ENCODE measurements at places on chromosomes 1 and 21.

DNA sequence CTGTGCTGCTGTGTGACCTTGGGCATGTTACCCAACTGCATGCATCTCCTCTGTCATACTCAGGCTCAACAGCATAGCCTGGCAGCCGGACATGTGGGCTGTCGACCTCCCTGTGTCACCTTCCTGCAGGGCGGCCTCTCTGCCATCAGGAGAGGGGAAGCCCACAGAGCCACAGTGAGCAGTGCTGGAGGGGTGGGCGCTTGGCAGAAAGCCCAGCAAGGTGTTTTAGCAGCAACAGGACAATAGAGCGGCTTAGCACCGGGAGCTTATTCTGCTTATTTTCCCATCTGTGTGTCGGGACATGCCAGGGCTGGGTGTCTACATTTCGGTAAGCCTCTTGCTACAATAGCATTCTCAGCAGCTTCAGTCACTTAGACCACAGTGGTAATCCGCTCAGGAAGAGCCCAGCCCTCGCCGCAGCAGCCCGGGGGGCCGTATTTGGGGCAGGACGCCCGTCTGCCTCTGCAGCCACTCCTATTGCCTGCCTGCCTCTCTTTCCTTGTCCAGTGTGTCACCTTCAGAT lies 22.8 kb upstream of the CDK18 start:
- DNase-seq, result peak; percentile 42

DNA sequence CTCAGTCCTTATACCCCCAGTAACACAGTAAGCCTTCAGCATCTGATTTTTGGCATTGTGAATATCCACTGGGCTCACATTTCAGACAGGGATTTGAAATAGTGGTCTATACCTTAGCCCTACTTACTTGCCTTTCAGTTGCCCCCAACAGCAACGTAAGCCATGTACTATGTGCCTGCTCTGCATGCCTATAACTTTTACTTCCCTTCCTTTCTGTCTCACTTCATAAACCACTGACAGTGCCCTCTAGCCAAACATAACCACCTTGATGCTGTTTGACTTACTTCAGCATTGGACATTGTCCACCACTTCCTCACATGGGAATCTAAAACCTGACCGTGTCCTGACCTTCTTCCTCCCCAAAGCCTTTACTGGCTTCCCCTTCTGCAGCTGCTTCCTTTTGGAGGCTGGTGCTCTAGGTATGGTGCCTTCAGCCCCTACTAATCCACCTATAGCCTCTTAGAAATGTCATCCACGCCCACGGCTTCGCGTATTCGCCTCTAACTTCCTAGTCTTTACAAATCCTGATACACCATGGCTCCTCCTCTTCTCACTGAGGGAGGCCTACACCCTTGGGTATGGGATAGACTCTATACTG lies 3.6 kb upstream of the ZNF672 start:
- no peak for DNase-seq

- DNase-seq, result no peak
Observed at GRCh38 chr21:28516021-28516420, 476.7 kb downstream of the LTN1 start.

GRCh38 chr1:244273845-244274619 lies 177.7 kb downstream of the ADSS2 start:
- DNase-seq, result no peak

DNA sequence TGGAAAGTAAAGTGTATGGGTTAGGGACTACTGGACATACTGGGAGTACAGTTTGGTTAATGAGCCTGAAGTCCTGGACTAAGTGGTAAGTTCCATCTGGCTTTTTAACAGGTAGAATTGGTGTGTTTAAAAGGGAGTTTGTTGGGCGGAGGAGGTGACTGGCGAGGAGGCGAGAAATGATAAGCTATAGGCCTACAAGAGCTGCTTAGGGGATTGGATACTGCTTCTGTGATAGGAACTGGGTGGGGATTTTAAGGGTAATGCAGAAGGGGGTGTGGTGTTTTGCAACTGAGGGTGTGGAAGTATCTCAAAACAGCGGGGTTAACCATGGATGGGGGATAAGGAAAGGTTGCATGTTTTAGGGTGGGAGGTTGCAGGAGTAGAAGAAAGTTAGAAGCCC lies 3.5 kb downstream of the ERVH48-1 start:
- DNase-seq, result no peak

DNA sequence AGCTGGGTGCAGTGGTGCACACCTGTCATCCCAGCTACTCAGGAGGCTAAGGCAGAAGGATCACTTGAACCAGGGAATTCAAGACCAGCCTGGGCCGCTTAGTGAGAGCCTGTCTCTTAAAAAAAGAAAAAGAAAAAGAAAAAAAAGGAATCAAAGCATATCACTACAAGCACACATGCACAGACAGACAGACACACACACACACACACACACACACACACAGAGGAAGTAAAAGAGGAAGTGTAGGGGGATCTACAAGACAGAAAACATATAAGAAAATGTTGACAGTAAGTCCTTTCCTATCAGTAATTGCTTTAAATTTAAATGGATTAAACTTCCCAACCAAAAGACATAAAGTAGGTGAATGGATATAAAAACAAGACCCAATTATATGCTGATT lies 180.3 kb downstream of the FAF1 start:
- DNase-seq, result no peak

GRCh38 chr1:111594306-111594693 lies 25.3 kb upstream of the RAP1A start:
- DNase-seq, result no peak

GRCh38 chr1:231903586-231904081 lies 277.0 kb downstream of the DISC1 start:
- DNase-seq, result no peak

- no peak for DNase-seq
Observed at GRCh38 chr1:153842006-153842471, 66.8 kb downstream of the SLC27A3 start.

- no peak for DNase-seq
Observed at GRCh38 chr1:83101406-83101805, 897.5 kb downstream of the TTLL7 start.

- DNase-seq, result no peak
Observed at GRCh38 chr21:39121600-39122355, 61.5 kb downstream of the PSMG1 start.

DNA sequence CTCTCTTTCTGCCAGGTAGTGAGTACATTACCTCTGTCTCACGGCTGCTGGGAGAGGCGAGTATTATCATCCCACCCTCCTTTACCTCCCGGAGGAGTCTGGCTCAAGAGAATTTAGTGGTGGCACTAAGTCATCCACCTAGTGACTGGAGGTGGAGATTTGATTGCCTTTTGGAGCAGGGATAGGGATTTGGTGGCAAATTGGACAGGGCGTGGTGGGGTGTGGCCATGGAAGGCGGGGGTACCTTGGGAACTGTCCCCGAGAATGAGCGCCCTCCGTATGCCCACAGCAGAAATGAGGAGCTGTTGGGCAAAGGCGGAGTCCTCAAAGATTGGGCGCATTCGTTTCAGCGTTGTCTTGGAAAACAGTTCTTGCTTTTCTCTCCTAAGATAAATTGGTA lies 32.1 kb upstream of the HMGN1 start:
- no peak for DNase-seq

DNA sequence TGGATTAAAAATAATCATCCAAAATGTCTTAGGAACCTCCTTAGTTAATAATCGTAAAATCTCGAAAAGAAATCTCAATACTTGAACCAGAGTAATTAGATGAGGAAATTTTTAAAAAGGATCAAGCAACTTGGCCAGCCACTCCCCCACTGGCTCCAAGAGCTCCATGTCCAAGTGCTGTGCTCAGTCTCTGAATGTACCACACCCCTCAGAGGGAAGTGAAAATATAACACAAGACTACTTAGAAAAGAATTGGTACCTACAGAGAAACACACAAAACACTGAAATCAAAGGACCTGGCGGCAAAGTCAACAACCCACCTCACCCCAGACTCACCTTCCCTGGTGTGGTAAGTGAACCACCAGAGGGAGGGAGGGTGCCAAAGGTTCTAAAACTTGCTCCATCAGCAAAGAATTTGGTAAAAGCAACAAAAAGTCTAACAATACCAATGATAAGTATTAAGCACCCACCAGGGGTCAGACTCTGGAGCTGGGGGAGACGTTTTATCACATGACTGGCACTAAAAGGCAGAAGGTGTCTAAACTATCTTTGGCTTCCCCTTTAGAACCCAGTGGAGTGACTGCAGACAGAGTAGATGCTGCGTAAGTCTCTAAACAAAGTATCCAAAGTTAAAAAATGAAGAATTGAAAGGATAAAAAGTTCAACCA lies 14.0 kb downstream of the LBR start:
- DNase-seq, result no peak

DNA sequence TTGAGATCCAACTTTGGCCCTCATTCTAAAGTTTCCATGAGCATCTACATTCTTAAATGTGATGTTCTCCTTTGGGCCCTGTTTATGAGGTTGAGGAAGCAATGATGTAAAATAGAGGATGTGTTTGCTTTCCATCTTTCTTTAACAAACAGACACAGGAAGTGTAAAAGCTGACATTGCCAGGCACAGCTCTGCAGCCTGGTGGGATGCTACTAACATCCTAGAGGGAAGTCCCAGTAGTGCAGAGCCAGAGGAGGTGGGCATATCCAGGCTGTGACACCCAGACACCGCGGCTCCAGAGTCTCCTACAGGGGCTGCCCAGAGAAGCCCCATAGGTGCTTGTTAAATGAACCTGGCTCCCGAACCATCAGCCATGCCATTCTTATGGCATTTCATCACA lies 16.2 kb downstream of the OLFML2B start:
- no peak for DNase-seq

DNA sequence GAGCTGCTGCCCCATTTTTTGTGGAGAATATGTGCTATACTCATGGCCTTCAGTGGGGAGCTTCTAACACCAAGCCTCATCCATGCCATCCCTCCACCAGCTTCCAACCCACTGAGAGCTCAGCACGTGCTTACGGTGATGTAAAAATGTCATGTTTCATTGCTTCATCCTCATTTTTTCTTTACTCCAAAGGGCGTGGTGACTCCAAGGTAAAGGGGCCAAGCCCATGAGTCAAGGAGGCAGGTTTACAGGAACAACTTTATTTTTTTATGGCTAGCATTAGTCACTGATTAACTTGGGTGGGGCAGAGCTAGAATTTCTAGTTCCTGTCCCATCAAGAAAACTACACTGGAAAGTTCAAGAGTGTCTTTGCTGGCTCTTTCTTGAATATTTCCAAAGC lies at the start of gene C1orf226:
Gene C1orf226, plus strand, starts transcription at position 346 of the 400 bp plus-strand sequence. CDS start 174 bp downstream, outside the sequence.
- no peak for DNase-seq

DNA sequence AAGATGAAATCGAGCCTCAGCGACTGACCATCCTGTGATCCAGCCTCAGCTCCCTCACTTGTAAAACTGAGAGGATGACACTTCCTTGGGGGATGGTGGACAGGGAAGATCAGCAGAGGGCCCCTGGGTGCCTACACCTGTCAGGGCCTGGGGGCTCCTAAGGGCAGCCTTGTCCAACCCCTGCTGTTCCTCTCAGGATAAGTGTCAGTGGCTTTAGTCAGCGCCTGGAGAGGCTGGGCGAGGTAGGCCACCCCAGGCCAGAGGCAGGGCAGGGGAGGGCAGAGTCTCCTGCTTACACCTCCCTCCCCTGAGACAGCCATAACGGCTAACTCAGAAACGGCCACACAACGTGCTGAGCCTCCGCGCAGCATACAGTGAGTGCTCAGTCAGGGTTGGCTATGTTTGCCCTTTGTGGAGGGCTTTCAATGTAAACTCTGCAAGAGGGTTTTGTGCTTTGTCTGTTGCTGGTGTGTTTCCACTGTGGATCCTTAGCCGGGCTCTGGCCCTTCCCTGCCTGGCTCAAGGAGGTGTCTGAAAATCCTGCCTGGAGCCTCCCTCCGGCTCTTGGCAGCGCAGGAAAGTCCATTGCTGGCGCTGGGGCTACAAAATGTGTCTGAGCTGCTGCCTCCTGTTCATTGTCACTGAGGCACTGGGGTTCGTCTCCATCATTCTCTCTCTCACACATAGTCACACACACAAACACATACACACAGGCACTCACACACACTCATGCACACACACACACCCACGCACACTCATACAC lies 588.4 kb downstream of the PTPRU start:
- DNase-seq, result no peak

- no peak for DNase-seq
Observed at GRCh38 chr21:35274090-35274489, 225.0 kb upstream of the RUNX1 start.

DNA sequence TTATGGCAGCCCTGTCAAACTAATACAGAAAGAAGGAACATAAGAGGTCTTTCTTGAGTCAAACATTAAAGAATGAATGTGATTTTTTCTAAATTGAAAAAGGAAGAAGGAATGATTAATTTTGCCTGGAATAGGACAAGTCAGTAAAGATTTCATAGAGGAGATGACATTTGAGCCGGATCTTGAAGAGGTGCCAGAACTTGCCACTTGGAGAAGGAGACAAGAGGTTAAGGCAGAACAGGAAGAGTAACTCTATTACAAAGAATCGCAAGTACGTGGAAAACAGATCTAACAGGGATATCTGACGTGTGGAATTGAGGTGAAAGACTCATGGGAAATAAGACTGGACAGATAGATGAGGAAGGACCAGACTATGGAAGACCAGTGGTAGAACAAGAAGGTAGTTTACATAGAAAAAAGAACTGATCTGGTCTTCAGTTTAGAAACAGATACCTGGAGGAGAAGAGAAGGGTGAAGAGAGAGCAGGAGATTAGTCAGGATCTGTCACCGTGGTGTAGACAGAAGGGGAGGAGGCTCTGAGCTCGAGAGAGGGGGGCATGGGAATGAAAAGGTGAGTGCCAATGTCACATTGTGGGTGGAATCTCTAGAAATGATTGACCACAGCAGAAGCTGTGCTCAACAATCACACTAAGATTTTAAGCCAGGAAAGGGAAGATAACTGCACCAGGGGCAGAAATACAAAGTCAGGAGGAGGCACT lies 32.5 kb downstream of the RHOU start:
- DNase-seq, result no peak

DNA sequence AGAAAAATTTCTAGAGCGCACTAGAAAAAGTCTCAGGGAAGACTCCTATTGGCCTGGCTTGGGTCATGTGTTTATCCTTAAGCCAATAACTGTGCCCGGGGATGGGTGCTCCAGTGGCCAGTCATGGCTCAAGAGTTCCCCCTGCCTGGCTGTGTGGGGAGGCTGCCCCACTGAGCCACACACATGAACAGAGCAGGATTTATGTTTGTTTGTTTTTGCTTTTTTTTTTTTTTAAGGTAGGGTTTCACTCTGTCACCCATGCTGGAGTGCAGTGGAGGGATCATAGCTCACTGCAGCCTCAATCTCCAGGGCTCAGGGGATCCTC lies 21.8 kb downstream of the EDN2 start:
- no peak for DNase-seq

DNA sequence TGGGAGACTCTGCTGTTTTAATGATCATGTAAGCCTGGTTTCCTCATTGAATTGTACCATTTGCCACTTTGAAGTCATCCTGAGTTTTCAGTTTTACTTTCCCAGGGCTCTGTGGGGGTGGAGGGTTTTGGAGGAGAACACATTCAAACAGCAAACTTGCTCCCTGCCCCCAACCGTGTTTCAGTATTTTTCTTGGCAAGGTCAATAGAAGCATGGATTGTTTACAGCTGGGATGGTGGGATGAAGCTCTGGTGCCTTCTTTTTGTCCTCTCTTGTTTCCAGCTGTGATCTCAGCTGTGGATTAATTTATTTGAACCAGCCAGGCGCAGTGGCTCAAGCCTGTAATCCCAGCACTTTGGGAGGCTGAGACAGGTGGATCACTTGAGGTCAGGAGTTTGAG lies 54.3 kb upstream of the SERBP1 start:
- no peak for DNase-seq

All from activated naive CD8-positive, alpha-beta T cell treated with anti-CD3 and anti-CD28 coated beads for 36 hours (primary cell).